ENCODE measurements at places on chromosomes 7 and 10.
A peak's percentile ranks its signal among the peaks of the same experiment; 100 is the strongest.

DNA sequence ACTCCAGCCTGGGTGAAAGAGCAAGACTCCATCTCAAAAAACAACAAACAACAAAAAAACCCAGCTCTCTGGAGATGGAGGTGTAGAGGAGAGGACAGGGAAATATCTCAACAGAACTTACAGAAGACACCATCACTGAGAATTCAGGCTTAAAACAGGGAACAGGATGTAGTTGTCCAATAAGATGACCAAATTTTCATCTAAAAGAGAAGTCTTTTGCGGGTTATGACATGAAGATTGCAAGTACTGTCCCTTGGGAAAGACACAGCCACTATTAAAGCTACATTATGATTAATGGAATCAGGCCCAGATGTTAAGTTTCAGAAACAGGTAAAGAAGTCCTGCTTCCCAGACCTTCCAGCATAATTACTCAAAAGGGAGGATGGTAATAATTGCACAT is 235.2 kb upstream of the NRP1 start:
- no peak for DNase-seq

GRCh38 chr10:15169555-15170401 is 1.3 kb upstream of the NMT2 start:
- DNase-seq = peak; percentile 13

GRCh38 chr10:107740962-107741690 is 576.6 kb upstream of the SORCS1 start:
- DNase-seq = no peak

DNA sequence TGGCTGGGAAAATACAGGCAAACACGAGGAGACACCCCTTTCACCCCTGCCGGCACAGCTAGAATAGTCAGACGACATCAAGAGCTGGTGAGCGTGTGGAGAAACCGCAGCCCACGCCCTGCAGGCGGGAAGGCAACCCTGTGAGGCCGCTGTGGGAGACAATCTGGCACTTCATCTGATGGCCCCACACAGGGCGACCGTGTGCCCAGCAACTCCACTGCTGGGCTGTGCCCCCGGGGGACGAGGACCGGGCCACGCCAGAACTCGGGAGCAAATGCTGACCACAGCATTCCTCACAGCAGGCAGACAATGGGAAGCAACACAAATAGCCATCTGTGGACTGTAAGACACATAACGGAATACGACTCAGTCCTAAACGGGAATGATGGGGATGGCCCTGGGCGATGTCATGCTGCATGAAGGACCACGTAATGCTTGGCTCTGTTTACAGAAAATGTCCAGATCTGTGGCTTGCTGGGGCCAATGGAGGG is 58.9 kb downstream of the CFAP46 start:
- no peak for DNase-seq

- no peak for DNase-seq
Measured at GRCh38 chr7:36763132-36763816, 39.0 kb upstream of the AOAH start.

GRCh38 chr7:30142710-30143109 is 7.9 kb downstream of the MTURN start:
- no peak for DNase-seq

DNA sequence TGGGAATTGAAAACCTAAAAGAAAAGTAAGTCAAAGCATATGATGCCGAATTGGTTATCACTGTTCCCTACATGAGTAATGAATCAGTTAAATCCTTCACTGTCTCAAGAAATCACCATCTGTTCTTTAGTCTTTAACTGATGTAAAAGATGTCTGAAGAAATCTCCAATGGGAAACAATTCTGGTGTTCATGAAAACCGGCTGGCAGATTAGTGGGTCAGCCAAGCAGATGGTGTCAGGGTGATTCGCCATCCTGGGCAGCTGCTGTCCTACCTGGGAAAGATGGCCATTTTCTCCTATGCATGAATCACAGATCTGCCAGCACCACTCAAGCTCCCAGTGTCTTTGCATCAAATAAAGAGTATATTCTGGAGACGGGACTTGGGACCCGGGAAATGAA is 925.2 kb upstream of the GHITM start:
- DNase-seq = no peak

DNA sequence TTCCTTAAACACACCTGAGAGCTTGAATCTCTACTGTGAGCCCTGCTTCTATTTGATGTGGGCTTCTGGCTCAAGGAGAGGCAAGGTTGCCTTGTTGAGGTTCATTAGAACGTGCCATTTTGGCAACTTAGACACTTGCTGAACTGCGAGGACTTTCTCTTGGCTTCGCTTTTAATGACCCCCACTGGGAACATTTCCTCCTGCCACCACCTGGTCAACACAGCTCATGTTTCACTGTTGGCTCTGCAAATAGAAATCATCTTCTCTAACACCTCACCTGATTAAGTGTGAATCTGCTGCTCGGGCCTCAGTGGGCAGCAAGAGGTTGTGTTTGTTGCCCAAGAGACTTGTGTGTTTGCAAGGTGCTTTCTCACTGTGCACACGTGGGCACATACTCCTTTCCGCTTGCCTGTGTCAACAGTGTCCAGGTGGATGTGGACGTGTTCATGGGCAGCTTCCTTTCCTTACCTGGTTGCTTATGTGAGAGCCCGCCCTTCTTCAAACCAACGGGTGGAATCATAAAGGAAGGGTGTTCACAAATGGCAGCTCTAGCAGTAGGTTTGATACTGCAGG is 147.0 kb downstream of the NRP1 start:
- DNase-seq = no peak

DNA sequence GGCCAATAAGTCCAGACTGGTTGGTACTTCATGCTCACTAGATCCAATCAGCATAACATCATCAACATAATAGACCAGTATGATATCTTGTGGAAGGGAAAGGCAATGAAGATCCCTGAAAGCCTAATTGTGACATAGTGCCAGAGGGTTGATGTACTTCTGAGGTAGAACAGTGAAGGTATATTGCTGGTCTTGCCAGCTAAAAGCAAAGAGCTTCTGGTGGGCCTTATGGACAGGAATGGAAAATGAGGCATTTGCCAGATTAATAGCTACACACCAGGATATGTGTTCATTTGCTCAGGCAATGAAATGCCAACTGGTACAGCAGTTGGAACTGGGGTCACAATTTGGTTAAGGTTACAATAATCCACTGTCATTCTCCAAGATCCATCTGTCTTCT is 156.4 kb downstream of the HTR7 start:
- DNase-seq = no peak

DNA sequence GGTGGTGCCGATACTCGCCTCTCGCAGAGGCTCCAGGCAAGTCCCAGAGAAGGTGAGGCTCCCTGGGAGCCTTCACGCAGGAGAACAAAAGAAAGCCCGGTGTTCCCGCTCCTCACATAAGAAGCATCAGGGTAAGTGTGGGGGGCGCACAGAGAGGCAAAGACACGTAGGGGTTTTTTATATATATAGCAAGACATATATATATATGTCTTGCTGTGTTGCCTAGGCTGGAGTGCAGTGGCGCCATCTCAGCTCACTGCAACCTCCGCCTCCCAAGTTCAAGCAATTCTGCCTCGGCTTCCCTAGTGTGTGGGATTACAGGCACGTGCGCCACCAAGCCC is 61.3 kb downstream of the PDIA4 start:
- no peak for DNase-seq

DNA sequence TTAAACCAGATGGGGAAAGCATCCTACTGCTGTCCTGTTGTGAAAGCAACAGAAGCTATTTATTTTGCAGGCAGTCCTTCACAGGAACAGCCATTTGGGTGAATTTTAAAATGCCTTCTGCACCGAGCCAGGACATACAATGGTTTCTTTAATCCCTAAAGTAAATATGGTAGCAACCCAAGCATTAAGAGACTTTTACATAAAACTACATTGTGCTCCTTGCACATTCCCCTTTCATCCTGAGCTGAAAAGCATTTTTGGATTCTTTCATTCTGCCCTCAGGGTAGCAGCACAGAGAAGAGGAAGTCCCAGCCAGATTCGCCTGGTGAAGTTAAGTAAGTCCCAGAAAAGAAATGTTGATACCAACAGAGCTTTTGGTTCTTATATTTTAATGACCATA is 84.0 kb upstream of the FAM3C start:
- no peak for DNase-seq

DNA sequence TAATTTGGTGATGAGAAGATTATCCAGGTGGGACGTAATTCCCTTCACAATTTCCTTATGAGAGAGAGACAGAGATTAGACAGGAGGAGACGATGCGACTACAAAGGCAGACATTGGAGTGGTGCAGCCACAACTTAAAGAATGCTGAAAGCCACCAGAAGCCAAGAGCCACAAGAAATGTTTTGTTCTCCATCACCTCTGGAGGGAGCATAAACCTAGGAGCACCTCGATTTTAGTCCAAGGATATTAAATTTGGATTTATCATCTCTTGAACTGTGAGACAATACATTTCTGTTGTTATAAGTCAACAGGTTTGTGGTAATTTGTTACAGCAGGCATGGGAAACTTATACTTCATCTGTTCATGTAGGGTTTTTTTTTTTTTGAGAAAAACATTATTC is 418.9 kb downstream of the DGKB start:
- DNase-seq = no peak

GRCh38 chr7:156515911-156516790 is 124.4 kb upstream of the RNF32 start:
- no peak for DNase-seq

- DNase-seq = no peak
Measured at GRCh38 chr10:43671659-43672531, 23.2 kb upstream of the ZNF32 start.

GRCh38 chr10:1515121-1515779 is 222.1 kb downstream of the ADARB2 start:
- DNase-seq = no peak

DNA sequence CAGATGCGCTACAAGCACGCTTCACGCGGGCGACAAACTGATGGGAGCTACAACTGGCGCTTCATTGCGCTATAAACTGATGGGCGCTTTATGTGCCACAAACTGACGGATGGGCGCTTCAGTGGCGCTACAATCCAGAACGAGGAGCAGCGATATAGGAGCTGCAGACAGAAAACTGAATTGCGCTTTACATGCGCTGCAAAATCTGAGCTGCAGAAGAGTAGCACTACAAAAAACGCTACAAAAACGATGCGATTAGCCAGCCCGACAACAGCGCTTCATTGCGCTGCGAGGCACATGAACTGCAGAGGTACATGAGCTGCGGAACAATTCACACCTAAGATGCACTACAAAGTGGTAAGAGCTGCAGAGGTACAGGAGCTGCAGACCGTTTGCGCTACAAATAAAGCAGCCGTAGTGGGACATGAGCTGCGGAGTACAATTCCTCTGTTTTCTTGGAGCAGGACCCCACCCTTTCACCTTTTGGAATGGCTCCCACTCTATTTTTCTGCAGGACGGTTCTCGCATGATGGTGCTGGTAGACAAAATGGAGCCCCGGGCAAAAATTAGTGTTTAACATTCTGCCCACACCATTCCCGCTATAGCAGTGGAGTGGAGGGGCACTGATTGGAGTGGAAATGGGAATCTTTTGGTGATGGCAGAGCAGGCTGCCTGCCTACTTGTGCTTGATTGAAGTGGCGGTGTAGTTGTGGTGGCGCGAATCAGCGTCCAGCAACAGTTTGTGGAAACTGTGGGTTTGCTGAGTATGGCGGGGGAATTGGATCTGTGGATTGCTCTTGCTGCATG is 1.2 kb upstream of the SGCE start:
- peak; percentile 9 for DNase-seq

GRCh38 chr7:132609906-132610520 is 33.7 kb upstream of the PLXNA4 start:
- no peak for DNase-seq

DNA sequence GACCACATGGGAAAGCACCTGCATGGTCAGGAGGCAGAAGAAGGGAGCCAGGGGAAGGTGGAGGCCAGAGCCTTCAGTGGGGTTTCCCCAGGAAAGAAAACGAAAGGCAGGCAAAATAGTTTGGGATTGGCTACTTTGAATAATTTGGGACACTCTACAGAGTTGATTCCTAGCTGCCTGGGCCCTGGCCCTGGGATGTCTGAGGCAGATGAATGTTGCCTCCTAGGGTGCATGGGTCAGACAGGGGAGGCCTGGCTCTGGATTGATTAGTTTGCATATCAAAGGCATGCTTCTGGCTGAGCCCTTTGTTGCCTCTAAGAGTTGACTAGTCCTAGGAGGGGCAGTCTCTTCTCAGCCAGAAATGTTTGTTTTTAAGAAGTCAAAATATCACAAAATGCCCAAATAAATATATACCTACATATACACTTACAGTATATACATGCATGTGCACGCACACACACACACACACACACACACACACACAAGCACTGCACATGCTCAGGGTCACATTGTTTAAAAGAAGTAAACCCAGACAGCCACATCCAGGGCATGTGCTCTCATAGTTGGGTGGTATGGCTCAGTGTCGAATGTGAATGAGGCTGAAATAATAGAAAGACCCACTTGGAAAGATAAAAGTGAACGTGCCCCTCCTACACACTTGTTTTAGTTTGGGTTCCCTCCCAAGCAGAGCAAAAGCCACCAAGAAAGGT is 184.2 kb downstream of the GPAM start:
- DNase-seq = no peak

- DNase-seq = no peak
Measured at GRCh38 chr7:79806161-79806734, 328.4 kb upstream of the GNAI1 start.

GRCh38 chr7:101833799-101834198 is 16.4 kb downstream of the CUX1 start:
- DNase-seq = no peak

- no peak for DNase-seq
Measured at GRCh38 chr7:139808427-139808826, 20.6 kb upstream of the TBXAS1 start.

DNA sequence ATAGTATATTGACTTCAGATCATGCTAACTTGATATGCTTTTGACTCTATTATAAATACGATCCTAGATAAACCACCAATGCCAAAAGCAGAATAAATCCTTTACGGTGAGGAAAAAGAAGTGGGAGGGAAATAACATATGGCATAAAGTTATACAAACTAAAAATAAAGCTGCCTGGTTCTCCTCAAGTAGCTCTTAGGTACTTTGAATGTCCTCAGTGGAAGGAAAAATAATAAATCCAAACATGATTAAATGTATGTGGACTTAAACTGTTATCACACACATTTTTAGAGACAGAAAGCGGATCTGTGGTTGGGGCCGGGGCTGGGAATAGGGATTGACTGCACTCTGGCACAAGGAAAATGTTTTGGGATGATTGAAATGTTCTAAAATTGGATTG is 23.6 kb downstream of the EEPD1 start:
- DNase-seq = no peak

DNA sequence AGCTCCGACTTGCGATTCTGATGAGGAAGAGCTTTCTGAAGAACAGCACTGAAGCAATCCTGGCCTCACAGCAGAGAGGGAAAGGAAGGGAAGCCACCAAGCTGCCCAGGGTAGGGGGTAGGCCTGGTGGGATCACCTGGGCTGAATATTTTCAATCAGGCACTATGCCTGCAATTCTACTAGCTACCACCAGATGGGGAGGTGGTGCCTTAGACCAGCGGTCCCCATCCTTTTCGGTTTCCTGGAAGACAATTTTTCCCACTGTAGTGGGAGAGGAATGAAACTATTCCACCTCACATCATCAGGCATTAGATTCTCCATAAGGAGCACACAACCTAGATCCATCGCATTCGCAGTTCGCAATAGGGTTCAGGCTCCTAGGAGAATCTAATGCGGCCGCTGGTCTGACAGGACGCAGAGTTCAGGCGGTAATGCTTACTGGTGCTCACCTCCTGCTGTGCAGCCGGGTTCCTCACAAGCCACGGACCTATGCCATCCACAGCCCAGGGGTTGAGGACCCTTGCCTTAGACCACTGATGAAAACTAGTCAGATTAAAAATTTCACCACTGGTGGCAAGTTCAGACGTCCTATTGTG is 2.7 kb downstream of the LRRC20 start:
- DNase-seq = no peak

- no peak for DNase-seq
Measured at GRCh38 chr7:132565885-132566284, 10.4 kb downstream of the PLXNA4 start.
